ENCODE measurements at places on chromosomes 3 and 15. TPM values are rescaled to one million over a fixed set of nuclear protein-coding genes. Genes with fewer than 3 reads are reported as not detected.

ABHD6 gene
- 11.6 TPM for total RNA-seq

SLC28A1 gene
- total RNA-seq = not detected

GCHFR gene
- 45.9 TPM for total RNA-seq

CPN2 gene
- not detected for total RNA-seq

CDHR4 gene
- not detected for total RNA-seq

HYPK gene
- total RNA-seq = 20.9 TPM

MESP2 gene
- total RNA-seq = 0.62 TPM

- no peak for DNase-seq
Observed at GRCh38 chr3:37833302-37834186, 28.1 kb upstream of the CTDSPL start.

GRCh38 chr15:69444686-69445085 lies 7.9 kb upstream of the RPLP1 start:
- DNase-seq = no peak

- DNase-seq = peak; percentile 1
Observed at GRCh38 chr3:56219894-56220805, 248.1 kb downstream of the ERC2 start.

DNA sequence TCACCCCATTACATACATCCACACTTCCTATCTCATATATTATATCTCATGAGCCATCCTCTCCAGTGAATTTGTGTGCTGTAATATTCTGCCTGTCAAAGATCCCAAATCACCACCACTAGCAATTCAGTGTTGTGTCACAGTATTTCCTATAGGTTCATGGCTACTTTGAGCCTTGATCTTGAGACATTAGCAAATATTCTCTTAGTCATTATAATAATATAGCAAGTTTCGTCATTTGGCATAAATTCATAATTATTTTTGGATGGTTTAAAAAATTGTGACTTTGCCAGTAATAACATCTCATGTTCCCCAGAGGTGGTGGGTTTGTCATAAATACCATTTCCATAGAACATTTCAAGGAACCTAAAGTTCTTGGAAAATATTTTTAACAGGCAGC lies 47.7 kb downstream of the CMSS1 start:
- no peak for DNase-seq

- DNase-seq = peak; percentile 37
Observed at GRCh38 chr15:73608941-73609340, 24.2 kb downstream of the NPTN start.

DNA sequence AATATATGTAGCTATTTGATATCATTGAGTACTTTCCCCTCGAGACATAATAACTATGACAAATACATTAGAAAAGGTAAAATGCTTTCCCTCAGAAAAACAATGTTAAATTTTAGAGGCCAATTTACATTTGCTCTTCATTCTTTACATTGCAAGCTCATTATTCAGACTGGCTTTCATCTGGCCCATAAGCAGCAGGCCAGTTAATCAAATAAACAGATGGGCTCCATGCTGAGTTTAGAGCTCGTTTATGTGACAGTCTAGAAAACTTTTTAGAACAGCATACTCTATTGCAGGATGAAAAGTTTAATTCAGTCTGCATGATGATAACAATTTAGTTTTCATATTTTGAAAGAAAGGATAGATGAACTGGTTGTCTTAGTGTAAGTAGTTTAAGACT lies 150.6 kb downstream of the DUT start:
- DNase-seq = no peak

GRCh38 chr15:100902436-100903167 lies 16.6 kb upstream of the LRRK1 start:
- peak; percentile 43 for DNase-seq

DNA sequence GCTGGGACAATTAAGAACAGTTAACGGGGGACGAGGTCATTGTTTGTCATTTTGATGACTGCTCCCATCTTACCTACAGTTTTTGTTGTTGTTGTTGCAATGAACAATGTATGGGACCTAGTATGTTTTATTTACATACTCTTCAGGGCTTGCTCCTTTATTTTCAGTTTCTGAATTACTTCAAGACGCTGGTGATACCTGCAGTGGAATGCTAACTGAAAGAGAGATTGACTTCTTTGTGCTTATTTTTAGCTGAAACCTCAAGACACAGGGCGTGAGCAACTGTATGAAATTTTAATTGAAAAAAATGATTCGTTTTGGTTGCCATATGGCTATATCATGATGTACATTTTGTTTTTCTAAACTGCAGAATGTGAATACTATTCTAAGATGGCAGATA lies 297.9 kb downstream of the EDEM1 start:
- DNase-seq = no peak

All from M059J (cell line).